ENCODE measurements at places on chromosomes 11 and 22. TPM values are rescaled to one million over a fixed set of nuclear protein-coding genes. Genes with fewer than 3 reads are reported as not detected.

- no peak for DNase-seq
Measured at GRCh38 chr11:26742966-26743365, 21.1 kb upstream of the SLC5A12 start.

DNA sequence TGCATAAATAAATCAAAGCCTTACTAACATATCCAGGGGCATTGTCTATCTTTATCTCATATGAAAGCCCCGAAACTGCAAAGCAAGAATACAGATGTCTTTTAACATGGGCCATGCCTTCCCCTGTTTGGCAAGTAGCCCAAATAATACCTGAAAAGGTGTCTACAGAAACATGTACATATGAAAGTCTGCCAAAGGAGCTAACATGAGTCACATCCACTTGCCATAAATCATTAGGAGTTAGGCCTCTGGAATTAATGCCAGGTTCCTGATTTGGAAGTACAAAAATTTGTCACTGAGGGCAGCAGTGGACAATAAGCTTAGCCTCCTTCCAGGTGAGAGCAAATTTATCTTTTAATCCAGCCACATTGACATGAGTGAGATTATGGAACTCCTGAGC lies 85.5 kb upstream of the PGR start:
- no peak for DNase-seq

Gene UBXN1
- polyA plus RNA-seq: 148 TPM

Gene SREBF2
- polyA plus RNA-seq: 102 TPM

Gene OR8D1
- 0.09 TPM for polyA plus RNA-seq

GRCh38 chr11:69374946-69375310 lies 81.0 kb downstream of the MYEOV start:
- no peak for DNase-seq

GRCh38 chr11:70471254-70471653 lies 72.9 kb downstream of the CTTN start:
- peak; percentile 36 for DNase-seq

DNA sequence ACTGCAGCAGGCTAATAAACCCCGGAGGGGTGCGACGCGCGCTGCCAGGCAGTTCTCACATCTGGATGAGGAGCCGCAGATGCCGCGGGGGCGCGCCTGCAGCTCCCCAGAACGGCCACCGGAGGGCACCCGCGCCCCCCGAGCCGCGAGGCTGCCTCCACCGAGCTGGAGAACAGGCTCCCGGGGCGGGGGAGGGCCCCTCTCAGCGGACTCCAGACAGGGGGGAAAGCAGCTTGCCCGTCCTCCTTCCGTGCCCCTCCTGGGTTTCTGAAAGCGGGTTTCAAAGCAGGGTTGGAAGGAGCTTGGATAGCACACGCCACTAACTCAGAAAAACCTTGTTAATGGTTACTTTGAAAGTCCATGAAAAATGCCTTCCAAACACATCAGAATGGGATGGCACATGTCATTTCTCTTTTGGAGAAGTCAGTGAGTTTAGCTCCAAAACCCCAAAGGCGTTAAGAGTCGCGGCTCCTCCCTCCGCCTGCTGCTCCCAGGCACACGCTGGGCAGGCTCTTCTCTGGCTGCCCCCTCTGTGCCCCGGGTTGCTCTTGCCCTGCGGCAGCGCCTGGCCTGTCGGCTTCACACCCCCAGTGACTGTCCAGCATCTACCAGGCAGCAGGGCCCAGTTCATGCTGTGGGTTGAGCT lies 317.8 kb downstream of the NTM start:
- DNase-seq: peak; percentile 47

GRCh38 chr11:130533113-130533798 lies 84.8 kb downstream of the ADAMTS15 start:
- DNase-seq: no peak

Gene TUBA8
- 12.6 TPM for polyA plus RNA-seq

DNA sequence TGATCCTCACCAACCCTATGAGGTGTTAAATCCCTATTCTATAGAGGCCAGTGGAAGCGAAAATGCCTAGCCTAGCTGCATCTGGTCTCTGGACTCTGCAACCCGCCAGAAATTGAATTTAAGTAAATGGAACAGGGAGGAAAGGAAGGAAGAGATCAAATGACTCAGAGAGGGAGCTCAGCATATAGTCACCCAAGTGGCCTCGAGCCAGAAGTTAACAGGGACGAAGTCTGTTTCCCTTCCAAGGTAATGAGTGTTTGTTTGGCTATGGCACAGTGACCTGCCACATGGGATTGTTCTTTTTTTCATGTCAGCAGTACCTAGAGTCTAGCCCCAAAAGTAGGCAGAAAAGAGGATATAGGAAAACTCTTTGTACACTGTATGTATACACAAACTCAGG lies 66.3 kb downstream of the PAK1 start:
- peak; percentile 73 for DNase-seq

Gene LINC01488
- 0.08 TPM for polyA plus RNA-seq

DNA sequence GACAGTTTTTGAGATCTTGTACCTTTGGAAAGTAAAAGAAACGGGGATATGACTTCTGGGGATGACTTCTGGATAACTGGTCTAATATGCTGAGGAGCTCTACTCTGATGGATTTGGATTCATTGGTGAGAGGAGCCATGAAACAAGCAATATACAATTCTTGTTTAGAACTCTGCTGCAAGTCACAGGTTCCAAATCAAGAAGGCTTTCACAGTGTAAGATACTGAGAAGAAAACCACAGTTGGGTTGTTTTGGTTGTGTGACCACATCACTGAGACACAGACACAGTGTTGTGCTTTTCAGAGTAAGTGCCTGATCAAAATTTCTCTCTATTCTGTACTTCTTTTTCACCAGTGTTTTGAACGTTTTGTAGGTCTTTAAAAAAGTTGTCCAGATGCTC lies 13.1 kb upstream of the UCP2 start:
- DNase-seq: no peak

- DNase-seq: peak; percentile 14
Measured at GRCh38 chr11:4704054-4704789, at the start of gene MMP26. MMP26 (plus strand) TSS chr11:4704784.

- DNase-seq: no peak
Measured at GRCh38 chr22:27312966-27313855, 488.3 kb downstream of the MN1 start.

Gene SERPIND1
- polyA plus RNA-seq: 0.07 TPM

Gene H19
- polyA plus RNA-seq: 11,379 TPM

DNA sequence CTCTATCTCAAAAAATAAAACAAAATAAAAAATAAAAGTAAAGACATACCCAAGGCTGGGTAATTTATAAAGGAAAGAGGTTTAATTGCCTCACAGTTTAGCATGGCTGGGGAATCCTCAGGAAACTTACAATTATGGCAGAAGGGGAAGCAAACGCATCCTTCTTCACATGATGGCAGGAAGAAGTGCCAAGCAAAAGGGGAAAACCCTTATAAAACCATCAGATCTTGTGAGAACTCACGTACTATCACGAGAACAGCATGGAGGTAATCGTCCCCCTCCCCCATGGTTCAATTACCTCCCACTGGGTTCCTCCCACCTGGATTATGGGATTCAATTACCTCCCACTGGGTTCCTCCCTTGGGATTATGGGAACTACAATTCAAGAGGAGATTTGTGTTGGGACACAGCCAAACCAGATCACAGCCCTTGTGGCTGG lies 8.3 kb upstream of the SSTR3 start:
- DNase-seq: no peak

DNA sequence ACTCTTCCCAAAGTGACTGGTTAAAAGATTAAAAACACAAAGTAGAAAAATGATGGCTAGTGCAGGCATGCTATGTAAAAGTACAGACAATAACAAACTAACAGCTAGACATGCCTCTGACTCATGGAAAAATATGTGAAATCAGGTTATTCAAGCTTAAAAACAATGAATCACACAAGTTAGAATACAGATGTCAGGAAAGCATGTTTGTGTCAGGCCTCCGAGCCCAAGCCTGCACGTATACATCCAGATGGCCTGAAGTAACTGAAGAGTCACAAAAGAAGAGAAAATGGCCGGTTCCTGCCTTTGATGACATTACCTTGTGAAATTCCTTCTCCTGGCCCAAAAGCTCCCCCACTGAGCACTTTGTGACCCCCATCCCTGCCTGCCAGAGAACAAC lies 110.1 kb downstream of the NOX4 start:
- DNase-seq: peak; percentile 39

- no peak for DNase-seq
Measured at GRCh38 chr11:7686761-7687160, 13.5 kb upstream of the CYB5R2 start.

DNA sequence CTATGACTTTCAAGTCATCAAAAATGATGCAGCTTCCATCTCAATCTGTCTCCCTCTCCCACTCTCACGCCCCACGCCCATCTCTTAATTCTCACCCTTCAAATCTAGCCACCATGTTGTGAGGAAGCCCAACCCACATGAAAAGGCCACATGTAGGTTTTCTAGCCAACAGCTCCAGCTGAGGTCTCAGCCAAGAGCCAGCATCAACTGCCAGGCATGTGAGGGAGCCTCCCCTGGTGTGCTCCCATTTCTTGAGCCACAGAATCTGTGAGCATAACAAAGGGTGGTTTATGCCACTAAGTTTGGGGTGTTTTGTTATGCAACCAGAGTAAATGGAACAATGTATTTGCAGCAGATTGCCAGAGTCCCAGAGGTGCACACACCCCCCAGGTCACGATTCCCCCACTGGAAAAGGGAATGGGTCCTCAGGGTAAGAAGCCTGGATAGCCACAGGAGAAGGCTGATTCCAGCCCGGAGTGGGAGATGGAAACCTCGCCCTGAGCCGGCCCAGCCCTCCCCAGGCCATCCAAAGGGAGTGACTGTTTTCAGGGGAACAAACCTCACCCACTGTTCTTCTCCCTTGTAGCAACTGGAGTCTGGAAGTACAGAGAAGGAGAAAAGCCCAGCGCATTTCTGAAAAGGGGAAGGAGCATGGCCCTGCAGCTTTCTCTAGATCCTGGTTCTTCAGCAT lies 20.0 kb upstream of the LINC01488 start:
- DNase-seq: no peak

GRCh38 chr22:17056807-17057206 lies 28.0 kb upstream of the IL17RA start:
- DNase-seq: no peak

Gene NRGN
- polyA plus RNA-seq: 5.0 TPM

Gene PRSS23
- polyA plus RNA-seq: 33.4 TPM

DNA sequence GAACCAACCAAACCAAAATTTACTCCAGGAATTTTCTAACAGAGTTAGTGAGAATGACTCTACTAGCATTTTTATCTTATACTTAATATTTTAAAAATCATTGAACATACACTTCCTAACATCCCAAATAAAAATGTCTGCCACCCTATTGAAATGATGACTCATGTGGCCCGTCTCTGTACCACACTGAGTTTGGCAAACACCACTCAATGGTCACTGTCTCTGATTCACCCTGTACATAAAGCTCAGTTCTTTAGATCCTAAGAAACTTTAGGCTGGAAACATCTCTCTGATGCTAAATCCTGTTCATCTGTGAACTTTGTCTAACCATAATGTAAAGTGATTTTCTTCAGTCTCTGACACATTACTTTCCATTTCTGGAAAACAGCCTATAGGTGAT lies 182.0 kb downstream of the CWF19L2 start:
- DNase-seq: no peak

Gene SHANK2
- 1.1 TPM for polyA plus RNA-seq

DNA sequence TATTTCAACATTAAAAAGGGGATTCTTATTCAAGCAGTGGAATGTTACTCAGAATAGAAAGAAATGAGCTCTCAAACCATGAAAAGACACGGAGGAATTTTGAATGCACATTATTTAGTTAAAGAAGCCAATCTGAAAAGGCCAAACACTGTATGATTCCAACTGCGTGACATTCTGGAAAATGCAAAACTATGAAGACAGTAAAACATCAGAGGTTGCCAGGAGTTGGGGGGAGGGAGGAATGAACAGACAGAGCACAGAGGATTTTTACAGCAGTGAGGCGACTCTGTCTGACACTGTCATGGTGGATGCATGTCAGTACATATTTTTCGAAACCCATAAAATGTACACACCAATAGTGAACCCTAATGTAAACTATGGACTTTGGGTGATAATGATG lies 22.9 kb upstream of the THY1 start:
- DNase-seq: peak; percentile 96

GRCh38 chr11:27497284-27497866 lies 9.2 kb downstream of the LIN7C start:
- peak; percentile 37 for DNase-seq

- DNase-seq: no peak
Measured at GRCh38 chr11:2944530-2944929, 15.3 kb upstream of the PHLDA2 start.

GRCh38 chr11:135027461-135027860 lies 615.4 kb upstream of the B3GAT1 start:
- DNase-seq: peak; percentile 81

DNA sequence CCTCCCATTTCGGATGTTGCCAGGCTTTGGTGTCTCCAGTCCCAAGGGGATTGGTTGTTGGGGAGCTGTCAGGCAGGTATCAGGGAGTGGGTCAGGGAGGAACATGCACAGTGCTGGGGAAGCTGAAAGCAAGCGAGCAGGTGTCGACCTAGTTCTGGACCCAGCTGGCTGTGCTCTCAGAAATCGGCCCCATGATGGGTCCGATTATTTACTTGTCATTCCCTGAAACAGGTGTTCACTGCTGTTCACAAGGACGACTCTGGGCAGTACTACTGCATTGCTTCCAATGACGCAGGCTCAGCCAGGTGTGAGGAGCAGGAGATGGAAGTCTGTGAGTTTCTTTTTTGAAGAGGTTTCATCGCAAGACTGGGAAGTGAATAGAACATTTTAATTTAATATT lies 76.8 kb downstream of the JAM3 start:
- DNase-seq: no peak

- DNase-seq: no peak
Measured at GRCh38 chr22:50143096-50143495, 27.4 kb upstream of the PANX2 start.

DNA sequence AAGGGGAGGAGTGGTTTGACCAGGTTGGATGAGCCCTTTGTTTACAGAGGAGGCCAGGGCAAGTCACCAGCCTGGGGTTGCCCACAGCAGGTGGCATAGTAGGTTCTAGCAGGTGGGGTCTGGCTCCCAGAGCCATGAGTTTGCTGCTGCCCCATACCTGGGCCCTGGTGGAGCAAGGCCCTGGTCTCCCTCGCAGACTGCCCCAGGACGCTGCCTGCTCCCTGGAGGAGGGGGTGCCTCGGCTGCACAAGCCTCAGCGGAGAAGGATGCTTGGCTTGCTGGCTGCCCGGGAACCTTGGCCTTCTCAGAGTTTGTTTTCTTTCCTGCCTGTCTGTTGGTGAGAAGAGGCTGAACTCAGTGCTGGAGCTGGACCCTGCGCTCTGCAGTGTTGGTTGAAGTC lies 54.9 kb downstream of the LRP5 start:
- no peak for DNase-seq

Measured in muscle of back (tissue), 13 donors.